Lower lobe of right lung (tissue), 2 donors: ENCODE measurements at places on chromosomes 7 and 10. TPM values are rescaled to one million over a fixed set of nuclear protein-coding genes. Genes with fewer than 3 reads are reported as not detected.

DNA sequence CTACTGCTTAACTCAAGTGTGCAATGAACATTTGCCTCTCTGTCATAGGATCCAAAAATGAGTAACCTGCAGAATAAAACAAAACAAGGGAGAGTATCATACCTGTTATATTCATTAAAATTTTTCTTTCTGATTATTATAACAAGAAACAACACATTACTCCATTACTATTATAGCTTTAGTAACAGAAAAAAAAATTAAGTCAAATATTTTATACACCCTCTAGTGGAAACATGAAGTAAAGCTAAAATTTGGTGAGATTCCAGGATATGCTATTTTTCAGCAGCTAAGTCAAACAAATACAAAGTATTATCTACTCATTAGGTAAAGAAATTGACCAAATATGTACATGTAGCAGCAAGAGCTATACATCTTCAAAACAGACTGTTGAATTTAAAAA, 56.3 kb downstream of the PDZD8 start:
- no peak for DNase-seq

GRCh38 chr10:52645187-52645758, 127.3 kb downstream of the MBL2 start:
- no peak for DNase-seq

- no peak for DNase-seq
Observed at GRCh38 chr10:44459671-44460070, 74.8 kb upstream of the CXCL12 start.

Gene NRP1
- 127 TPM for total RNA-seq

Gene SFRP4
- total RNA-seq = 4.8 TPM

Gene ST8SIA6
- total RNA-seq = 12.5 TPM

Gene LBX1
- not detected for total RNA-seq
